Omental fat pad (tissue), 4 donors: ENCODE measurements at places on chromosomes 16 and 17.

DNA sequence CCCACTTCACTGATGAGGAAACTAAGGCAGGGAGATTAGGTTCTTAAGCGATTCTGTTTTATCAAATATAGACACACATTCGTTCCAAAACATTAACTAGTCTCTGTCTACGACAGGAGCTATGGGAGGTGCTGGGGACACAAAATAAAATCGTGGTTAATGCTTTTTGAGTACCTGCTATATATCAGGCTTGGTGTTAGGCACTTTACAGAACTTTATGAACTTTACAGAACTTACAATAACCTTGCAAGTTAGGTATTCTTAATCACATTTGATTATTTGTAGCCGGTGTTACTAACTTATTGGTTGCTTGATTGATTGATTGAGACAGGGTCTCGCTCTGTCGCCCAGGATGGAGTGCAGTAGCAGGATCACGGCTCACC lies 538 bp upstream of the HEATR3 start:
- DNase-seq, result no peak

DNA sequence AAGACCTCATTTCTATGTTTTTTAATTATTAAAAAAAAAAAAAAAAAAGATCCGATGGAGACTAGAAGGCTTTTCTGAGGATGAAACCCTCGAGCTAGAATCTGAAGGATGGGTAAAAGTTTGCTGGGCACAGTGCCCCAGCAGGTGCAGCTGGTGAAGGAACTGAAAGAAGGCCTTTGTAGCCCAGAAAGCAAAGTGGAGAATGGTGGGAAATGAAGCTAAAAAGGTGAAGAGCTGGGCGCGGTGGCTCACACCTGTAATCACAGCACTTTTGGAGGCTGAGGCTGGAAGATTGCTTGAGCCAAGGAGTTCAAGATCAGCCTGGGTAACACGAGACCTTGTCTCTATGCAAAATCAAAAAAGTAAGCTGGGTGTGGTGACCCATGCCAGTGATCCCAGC lies 50.3 kb upstream of the SEC14L1 start:
- no peak for DNase-seq

DNA sequence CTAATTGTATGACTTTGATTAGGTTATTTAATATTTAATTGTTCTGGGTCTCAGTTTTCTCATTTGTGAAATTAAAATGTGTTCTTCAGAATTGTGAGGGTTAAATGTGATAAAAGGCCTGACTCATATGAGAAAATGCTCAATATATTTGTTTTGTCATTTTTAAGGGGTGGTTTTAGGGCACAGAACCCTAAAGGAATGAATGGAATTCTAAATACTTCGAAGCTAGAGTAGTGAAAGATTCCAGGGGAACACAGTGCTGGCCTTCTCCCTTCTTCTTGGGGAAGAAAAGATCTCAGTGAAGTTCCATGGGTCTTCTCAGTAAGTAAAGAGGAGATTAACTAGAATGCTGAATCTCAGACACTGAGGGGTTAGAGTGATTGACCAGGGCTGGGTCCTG lies 3.9 kb upstream of the SMPD3 start:
- no peak for DNase-seq

DNA sequence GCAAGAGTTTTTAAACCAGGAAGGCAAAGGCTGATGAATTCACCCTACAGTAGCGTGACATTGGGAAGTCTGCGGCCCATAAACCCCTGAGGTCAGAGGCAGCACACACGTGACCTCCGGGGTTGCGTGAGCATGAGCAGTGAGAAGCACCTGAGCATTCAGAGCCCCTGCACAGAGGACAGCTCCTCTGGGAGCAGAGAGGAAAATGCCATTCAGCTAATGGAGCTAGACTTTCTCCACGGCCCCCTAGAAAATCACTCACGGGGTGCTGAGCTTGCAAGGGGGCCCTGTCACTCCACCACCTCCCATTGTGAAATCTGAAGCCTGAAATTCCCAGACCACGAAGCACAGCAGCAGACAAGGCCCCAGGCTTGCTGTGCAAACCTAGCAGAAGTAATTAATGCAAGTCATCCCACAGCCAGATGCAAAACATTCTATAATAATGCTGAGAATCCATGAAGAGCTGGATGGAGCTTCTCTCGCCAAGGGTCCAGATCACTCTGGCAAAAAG lies 114.9 kb upstream of the RCVRN start:
- DNase-seq, result no peak

DNA sequence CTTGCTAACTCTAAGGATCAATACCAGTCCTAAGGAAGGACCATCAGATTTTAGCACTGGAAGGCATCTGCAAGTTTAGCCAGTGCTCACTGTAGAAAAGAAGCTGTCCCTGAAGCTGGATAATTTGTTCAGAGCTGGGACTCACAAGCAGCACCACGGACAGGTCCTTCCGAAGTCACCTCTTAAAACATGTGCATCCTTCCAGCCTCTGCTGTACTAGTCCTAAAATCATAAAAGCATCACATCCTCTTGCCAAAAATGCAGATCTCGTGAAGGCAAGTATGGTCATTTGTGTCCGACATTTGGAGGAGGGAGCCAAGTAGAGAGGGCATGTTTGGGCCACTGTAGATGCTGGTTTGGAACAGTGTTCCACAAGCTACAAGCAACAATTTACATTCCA lies 506.9 kb downstream of the RBFOX1 start:
- no peak for DNase-seq

GRCh38 chr17:42748908-42749798 lies 4.3 kb upstream of the EZH1 start:
- no peak for DNase-seq

GRCh38 chr17:50564916-50565315 lies 4.4 kb downstream of the CACNA1G start:
- DNase-seq, result no peak

GRCh38 chr17:64441772-64442540 lies 7.0 kb upstream of the MILR1 start:
- DNase-seq, result no peak
